ENCODE measurements at places on chromosomes 4 and X.

GRCh38 chr4:54390670-54391069 is 161.6 kb downstream of the PDGFRA start:
- no peak for DNase-seq

GRCh38 chrX:137101273-137101990 is 67.6 kb upstream of the GPR101 start:
- no peak for DNase-seq

- DNase-seq: no peak
Observed at GRCh38 chr4:113968473-113968872, 11.0 kb downstream of the ARSJ start.

GRCh38 chrX:120512627-120513026 is 43.5 kb upstream of the LAMP2 start:
- DNase-seq: no peak

DNA sequence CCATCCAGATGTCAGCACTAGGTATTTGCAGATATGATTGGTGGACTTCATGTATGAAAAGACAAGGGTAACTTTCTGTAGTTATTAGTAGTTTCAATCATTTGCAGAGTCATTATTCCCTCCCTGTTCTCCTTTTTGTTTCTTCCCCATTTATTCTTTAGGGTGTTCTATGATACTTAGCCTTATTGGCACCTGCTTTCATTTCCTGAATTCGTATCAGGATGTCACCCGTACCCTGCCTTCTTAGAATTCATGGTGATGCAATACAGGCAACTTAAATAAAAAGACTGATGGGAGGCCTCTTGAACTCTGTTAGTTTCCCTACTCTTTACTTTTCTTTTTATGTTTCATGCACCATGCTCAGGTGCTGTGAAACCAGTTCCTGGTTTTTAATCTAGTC is 24.2 kb downstream of the MAGED1 start:
- no peak for DNase-seq

DNA sequence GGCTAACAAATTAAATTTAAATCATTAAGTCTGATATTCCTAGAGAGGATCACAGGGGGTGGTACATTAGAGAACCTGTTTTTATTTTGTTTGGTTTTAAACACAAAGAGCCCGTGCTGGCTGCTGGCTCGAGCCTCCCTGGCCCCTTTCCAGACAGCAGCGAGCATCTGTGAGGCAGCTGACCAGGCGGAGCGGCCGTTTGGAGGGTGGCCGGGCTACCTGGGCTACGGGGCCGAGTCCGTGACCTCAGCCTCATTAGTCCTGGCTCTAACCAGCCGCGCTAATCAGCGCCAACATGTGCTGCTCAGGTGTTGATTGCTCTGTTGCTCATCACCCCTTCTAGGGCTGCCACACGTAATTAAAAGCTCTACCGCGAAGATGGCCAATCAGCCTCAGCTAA is 35.3 kb downstream of the DCTD start:
- DNase-seq: no peak

DNA sequence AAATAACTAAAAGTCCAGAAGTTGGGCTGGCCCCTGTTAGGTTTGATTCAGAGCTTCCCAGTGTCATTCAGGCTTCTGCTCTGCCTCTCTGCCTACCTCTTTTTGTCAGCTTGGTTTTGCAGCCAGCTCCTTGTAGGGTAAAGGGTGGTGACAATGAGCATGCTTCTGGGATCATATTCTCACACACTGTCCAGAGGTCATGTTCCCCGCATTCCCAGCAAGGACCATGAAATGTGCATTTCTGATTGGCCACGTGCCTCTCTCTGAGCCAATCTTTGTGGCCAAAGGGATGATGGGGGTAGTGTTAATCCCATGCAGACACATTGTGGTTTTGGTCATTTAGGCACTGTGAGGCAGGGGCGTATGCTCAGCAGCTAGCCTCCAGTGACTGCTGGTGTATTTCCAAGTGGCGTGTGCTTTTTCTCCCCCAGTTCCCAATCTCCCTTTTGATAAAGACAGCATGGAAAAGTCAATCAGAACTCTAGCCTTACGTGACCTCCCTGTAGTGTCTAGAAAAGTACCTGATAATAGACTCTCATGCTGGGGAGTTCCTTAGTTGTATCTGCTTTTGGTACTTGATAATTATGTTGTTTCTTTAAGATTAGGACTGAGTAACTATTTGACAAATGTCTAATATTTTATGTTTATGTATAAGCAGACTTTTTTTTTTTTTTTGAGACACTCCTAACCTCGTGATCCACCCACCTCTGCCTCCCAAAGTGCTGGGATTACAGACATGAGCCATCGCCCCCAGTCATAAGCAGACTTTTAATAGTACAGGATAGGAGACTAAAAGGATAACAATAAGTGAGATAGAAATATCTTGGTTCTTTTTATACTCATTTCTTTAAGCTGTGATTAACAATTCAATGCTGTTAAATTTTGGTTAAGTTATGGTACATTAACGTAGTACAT is 57.8 kb downstream of the KIAA0232 start:
- DNase-seq: no peak

DNA sequence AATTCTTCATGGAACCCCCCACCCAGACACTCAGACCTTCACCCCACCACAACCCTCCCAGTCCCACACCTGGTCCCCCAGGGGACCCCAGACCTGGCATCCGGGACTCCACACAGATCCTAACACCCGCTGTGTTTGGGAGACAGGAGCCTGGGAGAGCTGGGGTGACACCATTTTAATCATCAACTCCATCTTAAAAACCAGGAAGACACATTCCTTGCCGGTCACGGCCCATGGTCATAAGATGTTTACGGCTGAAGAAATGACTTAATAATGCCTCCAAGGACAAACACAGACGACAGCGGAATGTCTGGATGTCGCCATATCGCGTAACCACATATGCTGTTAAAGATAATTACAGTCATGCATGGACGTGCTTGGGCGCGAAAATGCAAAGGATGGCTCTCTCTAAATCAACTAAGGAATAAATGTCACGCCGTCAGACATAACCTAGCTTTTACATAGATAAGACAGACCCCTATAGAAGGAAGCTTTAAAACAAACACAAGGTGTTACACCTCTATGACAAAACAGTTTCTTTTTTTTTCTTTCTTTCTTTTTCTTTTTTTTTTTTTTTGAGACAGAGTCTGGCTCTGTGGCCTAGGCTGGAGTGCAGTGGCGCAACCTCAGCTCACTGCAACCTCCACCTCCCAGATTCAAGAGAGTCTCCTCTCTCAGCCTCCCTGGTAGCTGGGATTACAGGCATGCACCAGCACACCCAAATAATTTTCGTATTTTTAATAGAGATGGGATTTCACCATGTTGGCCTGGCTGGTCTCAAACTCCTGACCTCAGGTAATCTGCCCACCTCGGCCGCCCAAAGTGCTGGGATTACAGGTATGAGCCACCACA is 2.1 kb upstream of the DHRSX start:
- DNase-seq: no peak

DNA sequence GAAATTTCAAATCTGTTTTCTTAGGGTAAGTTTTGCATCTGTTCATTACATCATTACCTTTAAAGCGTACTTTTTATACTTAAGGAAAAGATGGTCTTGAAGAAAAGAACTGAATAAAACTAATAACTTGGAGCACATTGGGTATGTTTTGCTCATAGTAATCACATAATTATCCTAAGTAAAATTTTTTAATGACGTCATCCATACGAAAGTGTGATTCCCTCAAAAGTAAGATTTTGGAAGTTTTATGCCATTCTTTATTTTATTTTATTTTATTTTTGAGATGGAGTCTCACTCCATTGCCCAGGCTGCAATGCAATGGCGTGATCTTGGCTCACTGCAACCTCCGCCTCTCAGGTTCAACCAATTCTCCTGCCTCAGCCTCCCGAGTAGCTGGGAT is 1516.6 kb upstream of the TENM3 start:
- DNase-seq: no peak

- no peak for DNase-seq
Observed at GRCh38 chr4:97496298-97496873, 646.9 kb downstream of the STPG2 start.

DNA sequence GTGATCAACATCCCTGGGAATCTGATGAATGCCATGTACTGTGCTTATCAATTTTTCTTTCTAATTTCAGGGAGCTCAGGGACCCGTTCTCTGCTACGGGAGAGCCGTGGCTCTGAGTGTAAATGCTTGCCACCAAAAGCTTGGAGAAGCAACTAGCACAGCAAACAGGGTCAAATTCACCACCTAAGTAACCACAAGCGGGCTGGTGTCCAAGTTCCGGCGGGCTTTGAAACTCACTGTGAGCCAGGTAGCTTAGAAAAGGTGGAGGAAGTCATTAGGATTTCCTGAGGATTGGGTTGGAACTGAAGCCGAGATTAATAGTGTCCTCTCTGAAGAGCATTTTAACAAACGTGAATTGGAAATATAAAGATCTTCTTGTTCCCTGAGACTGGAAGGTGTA is 87.2 kb downstream of the CLDN34 start:
- no peak for DNase-seq

GRCh38 chrX:115339441-115340025 is 50.0 kb downstream of the LUZP4 start:
- no peak for DNase-seq

DNA sequence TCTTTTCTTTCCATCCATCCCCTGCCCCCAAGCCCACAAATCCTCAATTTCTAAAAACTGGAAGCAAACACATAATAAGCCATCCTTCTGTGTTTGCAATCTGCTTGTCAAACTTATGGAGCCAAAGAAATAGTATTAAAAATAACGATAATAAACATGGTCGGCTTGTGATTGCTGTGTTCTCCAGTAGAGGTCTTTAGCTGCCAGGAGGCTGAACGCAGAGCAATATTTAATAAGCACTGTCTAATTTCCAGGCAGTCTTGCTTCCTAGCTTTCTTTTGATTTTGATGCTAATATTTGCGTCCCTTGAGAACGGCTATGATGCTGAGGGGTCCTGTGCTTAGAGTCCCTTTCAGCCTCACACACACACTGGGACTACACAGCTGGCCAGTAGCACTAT is 3.2 kb upstream of the HELT start:
- DNase-seq: no peak

DNA sequence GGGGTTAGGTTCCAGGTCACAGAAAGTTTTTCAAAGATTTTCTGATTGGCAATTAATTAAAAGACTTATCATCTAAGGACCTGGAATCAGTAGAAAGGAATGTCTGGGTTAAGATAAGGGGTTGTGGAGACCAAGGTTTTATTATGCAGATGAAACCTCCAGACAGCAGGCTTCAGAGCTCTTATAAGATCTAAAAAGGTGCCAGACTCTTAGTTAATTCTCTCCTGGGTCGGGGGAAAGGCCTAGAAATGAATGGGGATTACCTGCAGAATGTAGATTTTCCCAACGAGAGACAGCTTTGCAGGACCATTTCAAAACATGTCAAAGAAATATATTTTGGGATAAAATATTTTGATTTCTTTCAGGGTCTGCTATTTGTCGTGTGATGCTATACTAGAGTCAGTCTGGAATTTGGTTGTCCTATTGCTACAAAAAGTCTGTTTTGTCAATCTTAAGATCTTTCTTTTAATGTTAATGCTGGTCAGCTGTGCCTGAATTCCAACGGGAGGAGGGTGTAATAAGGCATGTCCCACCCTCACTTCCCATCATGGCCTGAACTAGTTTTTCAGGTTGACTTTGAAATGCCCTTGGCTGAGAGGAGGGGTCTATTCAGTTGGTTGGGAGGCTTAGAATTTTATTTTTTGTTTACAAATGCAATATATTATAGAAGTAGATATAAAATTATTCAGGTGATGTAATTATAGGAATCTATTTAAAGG is 15.8 kb downstream of the EGF start:
- no peak for DNase-seq

GRCh38 chr4:25638806-25639205 is 16.8 kb upstream of the SLC34A2 start:
- no peak for DNase-seq

GRCh38 chr4:145076469-145076855 is 21.5 kb downstream of the ANAPC10 start:
- no peak for DNase-seq

- no peak for DNase-seq
Observed at GRCh38 chrX:9374555-9374954, 90.3 kb upstream of the TBL1X start.

- no peak for DNase-seq
Observed at GRCh38 chr4:183467246-183467645, 22.8 kb downstream of the CDKN2AIP start.

DNA sequence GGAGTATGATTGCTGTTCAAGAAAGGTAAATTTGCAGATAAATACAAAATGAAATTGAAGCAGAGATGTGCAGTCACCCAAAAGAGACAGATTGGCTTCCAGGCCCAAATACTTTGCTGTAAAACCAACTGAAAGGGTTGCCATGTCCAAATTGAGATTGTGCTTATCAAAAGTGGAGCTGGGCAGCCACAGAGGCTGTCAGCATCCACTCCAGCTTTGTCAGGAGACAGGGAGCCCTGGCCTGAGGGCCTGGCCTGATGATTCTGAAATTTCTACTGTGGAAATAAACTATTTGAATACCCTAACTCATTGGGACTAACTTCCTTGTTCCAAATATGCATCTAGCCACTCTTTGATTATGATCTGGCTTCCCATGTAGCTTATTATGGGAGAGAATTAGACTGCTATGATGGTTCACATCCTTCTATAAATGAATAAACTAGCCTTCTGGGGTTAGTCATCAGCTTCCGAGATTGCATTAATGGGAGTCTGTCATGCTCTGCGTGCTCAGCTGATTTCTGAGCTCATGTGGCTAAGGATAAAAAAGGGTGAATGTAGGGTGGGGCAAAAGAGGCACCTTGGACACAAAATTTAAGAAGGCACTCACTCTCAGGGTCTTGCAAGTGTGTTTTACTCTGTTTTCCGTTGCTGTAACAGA is 48.2 kb downstream of the SLC34A2 start:
- no peak for DNase-seq

GRCh38 chr4:139768366-139768765 is 102.7 kb downstream of the MGST2 start:
- DNase-seq: no peak

- DNase-seq: no peak
Observed at GRCh38 chr4:152563209-152563608, 27.3 kb upstream of the FBXW7 start.

DNA sequence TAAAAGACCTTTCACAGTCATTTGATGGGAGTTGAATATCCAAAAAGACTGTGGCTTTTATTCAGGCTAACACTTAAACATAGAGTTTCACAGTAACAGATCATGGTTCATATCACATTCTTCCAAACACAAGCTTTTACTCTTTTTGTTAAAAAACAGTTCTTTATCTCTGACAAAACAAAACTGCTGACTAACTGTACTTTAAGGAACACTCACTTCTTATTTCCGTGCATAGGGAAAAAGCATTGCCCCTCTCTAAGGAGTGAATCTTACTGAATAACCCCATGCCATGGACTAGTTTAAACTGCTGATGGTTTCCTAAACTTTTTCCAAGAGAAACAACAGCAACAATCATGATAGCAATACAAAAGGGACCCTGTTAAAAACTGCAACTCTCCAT is 297.0 kb upstream of the INTU start:
- DNase-seq: no peak

- DNase-seq: no peak
Observed at GRCh38 chr4:187108845-187109244, 385.2 kb upstream of the FAT1 start.

- DNase-seq: no peak
Observed at GRCh38 chr4:139726615-139727014, 61.0 kb downstream of the MGST2 start.

GRCh38 chr4:10664408-10664807 is 20.2 kb downstream of the CLNK start:
- no peak for DNase-seq

- no peak for DNase-seq
Observed at GRCh38 chrX:137998619-137999018, 432.7 kb downstream of the ZIC3 start.

GRCh38 chr4:26663888-26664287 is 80.0 kb downstream of the TBC1D19 start:
- DNase-seq: no peak

- no peak for DNase-seq
Observed at GRCh38 chr4:143473334-143474126, 40.0 kb upstream of the SMARCA5 start.

- no peak for DNase-seq
Observed at GRCh38 chr4:114606245-114606644, 7.6 kb downstream of the UGT8 start.
